ENCODE measurements at places on chromosomes 4 and X.

GRCh38 chr4:2932951-2933565 is 30.1 kb downstream of the NOP14 start:
- no peak for DNase-seq

DNA sequence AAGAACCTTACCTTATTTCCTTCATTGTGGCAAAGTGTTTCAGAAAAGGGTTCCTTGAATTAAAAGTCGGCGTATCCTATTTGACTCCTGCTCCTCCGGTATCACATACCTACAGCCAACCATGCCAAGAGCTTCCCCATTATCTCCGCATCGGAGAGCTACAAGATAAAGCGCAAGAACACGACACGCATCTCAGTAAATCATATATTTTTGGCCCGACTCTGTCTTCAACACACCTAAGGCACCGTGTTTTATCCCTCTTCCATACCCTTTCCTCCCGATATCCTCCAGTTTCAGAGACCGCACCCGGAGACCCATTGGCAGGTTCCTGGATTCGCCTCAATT is 497 bp upstream of the THAP9 start:
- no peak for DNase-seq

GRCh38 chrX:102712216-102712966 is at the start of gene GPRASP2:
Gene GPRASP2 (plus strand): TSS chrX:102712448. CDS start chrX:102714870, 2,422 bp downstream.
- DNase-seq = peak; percentile 34

GRCh38 chrX:23732704-23733103 is 10.4 kb downstream of the ACOT9 start:
- no peak for DNase-seq

GRCh38 chrX:47643926-47644325 is 6.4 kb downstream of the ELK1 start:
- DNase-seq = no peak

GRCh38 chr4:113603911-113604310 is 157.6 kb downstream of the CAMK2D start:
- no peak for DNase-seq

- no peak for DNase-seq
Observed at GRCh38 chr4:81490403-81491160, 18.9 kb upstream of the RASGEF1B start.

DNA sequence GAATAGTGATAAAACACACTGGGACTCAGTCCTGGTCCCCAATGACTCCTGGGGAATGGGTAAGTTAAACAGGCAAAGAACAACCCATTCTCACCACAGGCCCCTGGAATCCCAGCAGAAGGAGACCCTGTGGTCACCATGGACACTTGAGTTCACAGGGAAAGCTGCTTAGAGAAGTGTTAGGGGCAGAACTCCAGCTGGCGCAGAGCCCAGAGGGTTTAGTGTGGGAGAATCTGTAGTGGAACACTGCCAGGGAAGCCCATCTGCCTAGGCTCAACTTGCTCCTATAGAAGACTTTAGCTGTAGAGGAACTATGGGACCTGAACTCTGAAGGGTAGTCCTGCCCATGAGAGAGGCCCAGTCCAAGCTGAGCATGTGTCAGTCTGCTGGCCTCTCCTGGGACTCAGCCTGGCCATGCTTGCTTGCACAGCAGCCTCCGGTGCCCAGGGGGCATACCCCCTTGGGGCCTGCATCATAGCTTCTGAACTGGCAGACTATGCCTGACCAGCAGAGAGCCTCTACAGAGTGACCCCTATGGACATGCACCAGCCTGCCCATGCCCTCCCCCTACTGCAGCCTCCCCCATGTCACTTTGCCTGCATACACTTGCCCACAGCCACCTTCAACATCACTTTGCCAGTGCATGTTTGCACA is 343.5 kb downstream of the IDS start:
- DNase-seq = no peak

GRCh38 chr4:162683659-162684370 is 482.9 kb downstream of the NAF1 start:
- DNase-seq = no peak

GRCh38 chrX:74351760-74352159 is 47.8 kb downstream of the ZCCHC13 start:
- DNase-seq = no peak

DNA sequence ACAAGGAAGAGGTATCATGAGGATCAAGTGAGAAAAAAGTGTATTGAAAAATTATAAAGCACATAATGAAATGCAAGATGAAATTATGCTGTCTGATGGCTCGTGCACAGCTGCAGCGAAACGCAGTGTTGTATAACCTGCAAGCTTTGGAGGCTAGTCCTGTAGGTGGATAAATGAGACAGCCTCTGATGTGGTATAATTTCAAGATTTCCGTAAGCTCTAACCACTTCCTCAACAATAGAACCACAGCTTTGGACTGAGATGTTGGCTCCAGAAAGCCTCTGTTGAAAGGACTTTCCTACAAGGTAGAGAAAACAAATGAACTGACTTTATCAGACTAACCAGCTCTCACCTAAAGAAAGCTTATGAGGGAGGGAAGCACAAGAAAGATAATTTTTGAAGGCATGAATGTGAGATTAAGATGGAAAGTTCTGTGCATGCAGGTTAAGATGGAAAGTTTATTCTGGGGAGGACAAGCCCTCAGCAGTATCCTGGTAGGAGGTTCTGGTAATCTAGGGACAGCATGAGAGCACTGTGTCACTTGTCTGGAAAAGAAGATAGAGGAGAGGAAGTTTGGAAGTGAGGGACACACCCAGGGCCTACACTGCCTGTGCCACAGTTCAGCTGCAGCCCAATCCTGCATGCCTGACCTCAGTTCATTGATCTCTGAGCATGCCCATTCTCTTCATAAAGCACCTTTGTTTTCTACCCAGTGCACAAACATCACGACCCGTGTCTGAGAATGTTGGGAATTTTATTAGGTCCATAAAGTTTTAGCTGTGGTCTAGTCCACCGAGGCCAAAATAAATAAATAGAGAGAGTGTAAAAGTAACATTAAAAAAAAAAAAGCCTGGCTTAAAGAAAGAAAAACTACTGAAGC is 161.5 kb upstream of the SFRP2 start:
- DNase-seq = no peak

DNA sequence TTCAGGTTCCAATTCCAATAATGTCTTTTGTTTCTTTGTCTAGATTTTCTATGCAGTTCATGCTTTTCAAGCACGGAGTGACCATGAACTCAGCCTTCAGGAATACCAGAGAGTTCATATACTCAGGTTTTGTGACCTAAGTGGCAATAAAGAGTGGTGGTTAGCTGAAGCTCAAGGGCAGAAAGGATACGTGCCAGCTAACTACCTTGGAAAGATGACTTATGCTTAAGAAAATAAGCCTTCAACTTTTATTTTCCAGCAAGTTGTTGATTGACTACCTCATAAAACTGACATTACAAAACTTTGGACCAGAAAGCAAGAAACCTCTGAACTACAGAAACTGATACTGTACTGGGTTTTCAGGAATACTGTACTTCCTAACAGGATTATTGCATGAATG is 30.8 kb downstream of the INTS12 start:
- DNase-seq = no peak

DNA sequence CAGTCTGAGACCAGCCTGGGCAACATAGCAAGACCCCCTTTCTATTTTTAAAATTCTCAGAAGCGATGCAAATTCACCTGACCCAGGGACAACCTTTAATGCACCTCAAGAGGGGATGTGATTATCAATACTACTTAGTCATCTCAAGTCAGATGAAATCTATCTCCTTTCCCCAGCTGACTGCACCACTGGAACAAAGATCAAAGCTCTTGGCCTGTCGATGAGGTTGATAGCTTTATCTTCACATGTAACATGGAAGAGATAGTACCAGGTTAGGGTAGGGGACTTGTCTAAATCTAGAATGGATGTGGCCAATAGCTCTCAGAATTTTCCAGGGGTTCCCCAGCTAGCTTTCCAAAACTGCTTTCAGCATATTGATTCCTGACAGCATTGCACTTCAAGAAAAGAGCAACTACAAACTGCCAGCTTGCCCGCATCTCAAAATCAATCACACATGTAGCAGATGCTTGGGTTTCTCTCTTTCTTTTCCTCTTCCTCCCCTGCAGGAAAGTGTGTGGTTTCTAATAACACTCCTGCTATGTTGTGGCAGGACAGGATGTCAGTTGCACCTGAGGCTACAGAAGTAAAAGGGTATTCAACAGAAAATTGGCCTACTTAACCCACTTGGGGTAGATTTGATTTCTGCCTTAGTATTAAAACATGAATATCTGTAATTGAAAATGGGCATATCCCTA is 12.2 kb upstream of the TMEM164 start:
- no peak for DNase-seq

DNA sequence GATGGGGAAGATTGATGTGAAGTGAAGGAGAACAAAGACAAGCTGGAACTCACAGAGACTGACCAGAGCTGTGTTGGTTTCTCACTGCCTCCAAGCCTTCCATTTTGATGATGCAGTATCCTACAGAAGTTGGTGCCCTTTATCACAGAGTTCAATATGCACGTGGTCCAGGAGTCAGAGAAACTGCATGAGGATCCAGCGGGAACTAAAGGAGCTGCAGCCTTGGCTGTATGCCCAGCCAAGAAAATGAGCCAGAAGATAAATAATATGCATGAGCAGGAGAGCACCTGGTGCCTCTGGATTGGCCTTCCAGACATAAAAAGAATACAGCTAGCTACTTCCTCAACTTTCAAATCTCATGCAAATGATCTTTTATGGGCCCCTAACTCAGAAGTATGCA is 44.3 kb upstream of the DCLK2 start:
- peak; percentile 52 for DNase-seq

DNA sequence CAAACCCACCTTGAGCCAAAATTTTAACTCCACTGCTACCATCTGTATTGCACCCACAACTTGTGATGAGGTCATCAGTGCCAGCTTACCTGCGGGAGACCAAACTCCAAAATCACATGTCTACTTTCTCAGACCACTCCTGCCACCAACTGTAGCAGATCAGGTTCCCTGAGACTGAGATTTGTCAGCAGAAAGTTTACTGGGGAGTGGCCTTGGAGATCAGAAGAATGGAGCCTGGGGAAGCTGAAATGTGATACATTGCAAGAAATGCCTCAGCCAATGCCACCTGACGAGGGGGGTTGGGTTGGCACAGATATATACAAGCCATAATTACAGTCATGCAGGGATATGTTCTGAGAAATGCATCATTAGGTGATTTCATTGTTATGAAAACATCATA is 19.1 kb downstream of the HAUS3 start:
- no peak for DNase-seq

DNA sequence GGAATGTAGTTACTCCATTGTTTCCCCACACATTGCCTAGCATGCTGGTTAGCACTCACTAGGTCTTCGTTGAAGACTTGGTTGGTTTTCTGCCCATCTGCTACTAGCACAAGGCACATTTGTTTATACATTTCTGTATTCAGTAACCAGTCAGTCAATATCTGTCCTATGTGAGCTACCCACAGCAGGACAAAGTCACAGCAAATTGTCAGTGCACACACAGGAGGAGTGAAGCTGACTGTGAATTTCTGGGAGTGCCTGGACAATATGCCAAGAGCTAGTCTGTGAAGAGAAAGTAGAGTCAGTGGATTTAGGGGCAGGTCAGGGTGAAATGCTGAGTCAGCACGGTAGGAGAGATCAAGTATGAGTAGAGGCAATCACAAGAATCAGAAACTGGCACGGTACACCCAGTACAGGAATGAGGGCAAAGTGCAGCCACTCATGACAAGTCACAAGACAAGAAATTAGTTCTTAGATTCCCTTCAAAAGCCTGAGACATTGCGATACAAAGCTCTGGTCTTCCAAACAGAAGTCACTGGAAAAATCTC is 1049.8 kb upstream of the POU3F4 start:
- DNase-seq = no peak

DNA sequence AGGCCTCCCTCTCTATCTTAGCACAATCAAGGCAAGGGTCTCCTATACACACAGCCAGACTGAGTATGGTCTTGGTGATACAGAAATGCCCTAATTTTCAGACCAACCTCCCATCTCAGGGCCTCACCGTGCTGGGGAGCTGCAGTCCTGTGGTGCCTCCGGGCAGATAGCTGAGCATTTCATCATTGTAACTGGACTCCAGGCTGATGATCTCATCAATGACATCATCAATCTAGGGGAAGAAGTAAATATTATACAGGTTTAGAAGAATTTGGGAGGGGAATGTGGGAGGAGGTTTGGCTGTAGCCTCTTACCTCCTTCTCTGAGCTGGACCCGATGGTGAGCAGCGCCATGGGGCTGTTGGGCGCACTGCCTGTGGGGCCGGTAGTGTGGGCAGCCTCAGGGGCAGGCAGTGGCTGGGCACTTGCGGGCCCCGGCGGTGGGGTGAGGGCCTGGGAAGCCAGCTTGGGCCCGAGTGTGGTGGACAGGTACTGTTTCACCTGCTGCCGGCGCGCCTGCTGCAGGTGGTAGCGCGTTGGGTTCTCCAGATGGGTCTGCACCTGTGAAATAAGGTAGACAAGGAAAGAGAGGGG is 5.2 kb downstream of the TFE3 start:
- no peak for DNase-seq

- no peak for DNase-seq
Observed at GRCh38 chr4:122842984-122843531, 16.4 kb downstream of the FGF2 start.

GRCh38 chr4:77040270-77040669 is 35.5 kb downstream of the CCNI start:
- no peak for DNase-seq

DNA sequence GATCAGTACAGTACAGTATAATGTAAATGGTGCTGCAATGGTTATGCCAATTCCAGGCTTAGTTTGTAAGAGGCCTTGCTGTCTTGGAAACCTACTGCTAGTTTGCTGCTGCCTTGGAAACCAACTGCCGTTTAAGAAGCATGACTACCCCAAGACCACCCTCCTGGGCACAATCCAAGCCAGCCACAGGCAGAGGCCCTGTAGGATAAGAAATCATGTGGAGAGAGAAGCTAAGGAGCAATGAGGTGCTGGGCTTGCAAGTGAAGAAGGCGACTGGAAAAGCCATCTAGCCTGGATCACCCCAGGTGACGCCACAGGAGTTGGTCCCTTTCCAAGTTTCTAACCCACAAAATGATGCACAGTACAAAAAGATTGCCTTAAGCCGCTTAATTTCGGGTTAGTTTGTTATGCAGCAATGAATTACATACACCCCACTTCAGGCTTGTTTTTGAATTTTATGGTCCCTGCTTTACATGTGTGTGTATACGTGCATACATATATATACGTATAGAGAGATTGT is 16.9 kb downstream of the ZFP42 start:
- DNase-seq = no peak

DNA sequence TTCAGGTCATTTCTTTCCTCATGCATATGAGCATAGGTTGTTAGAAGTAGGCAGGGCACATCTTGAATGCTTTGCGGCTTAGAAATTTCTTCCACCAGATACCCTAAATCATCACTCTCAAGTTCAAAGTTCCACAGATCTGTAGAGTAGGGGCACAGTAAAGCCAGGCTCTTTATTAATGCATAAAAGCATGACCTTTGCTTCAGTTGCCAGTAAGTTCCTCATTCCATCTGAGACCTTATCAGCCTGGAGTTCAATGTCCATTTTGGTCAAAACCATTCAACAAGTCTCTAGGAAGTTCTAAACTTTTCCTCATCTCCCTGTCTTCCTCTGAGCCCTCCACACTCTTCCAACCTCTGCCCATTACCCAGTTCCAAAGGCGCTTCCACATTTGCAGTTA is 77.7 kb downstream of the MAP9 start:
- DNase-seq = no peak
